ENCODE measurements at places on chromosomes 12 and 14. TPM values are rescaled to one million over a fixed set of nuclear protein-coding genes. Genes with fewer than 3 reads are reported as not detected.
A peak's percentile ranks its signal among the peaks of the same experiment; 100 is the strongest.

- no peaks in the 10 kb centered on the region for H3K27me3 ChIP-seq
- peaks cover 34% of the 10 kb centered on the region for H3K36me3 ChIP-seq
- H3K4me3 ChIP-seq = no peak overlapping the region
- no peak for DNase-seq
Observed at GRCh38 chr12:19338405-19338804, 100.9 kb upstream of the AEBP2 start.

- peaks cover 12% of the 10 kb centered on the region for H3K27me3 ChIP-seq
- H3K36me3 ChIP-seq = no peaks in the 10 kb centered on the region
- no peak overlapping the region for H3K4me3 ChIP-seq
- H3K27ac ChIP-seq = no peak overlapping the region
- no peaks in the 10 kb centered on the region for H3K4me1 ChIP-seq
Observed at GRCh38 chr12:21939435-21939834, 1.8 kb downstream of the ABCC9 start.

GRCh38 chr14:100891051-100891450 is 12.5 kb downstream of the RTL1 start:
- H3K4me1 ChIP-seq = peaks cover 4% of the 10 kb centered on the region
- DNase-seq = peak; percentile 15
- no peaks in the 10 kb centered on the region for H3K36me3 ChIP-seq
- no peak overlapping the region for H3K27ac ChIP-seq
- H3K27me3 ChIP-seq = no peaks in the 10 kb centered on the region

GRCh38 chr14:70004791-70005190 is 125.6 kb downstream of the SMOC1 start:
- DNase-seq = no peak
- H3K4me3 ChIP-seq = no peak overlapping the region
- no peaks in the 10 kb centered on the region for H3K36me3 ChIP-seq
- H3K27me3 ChIP-seq = no peaks in the 10 kb centered on the region
- no peak overlapping the region for H3K27ac ChIP-seq
- H3K4me1 ChIP-seq = peaks cover 2% of the 10 kb centered on the region

The KRT82 gene
- total RNA-seq = not detected

The POLE gene
- 131 TPM for total RNA-seq

- no peak overlapping the region for H3K27ac ChIP-seq
- no peak for DNase-seq
- no peak overlapping the region for H3K4me3 ChIP-seq
- H3K36me3 ChIP-seq = no peaks in the 10 kb centered on the region
- H3K4me1 ChIP-seq = no peaks in the 10 kb centered on the region
- no peaks in the 10 kb centered on the region for H3K27me3 ChIP-seq
Observed at GRCh38 chr12:76947304-76947703, 68.5 kb upstream of the CSRP2 start.

The SDR9C7 gene
- total RNA-seq = not detected

The TSPAN11 gene
- total RNA-seq = 4.4 TPM

- no peak overlapping the region for H3K4me3 ChIP-seq
- no peaks in the 10 kb centered on the region for H3K36me3 ChIP-seq
- H3K4me1 ChIP-seq = no peaks in the 10 kb centered on the region
- no peak overlapping the region for H3K27ac ChIP-seq
Observed at GRCh38 chr12:5689773-5690172, 255.3 kb downstream of the ANO2 start.

DNA sequence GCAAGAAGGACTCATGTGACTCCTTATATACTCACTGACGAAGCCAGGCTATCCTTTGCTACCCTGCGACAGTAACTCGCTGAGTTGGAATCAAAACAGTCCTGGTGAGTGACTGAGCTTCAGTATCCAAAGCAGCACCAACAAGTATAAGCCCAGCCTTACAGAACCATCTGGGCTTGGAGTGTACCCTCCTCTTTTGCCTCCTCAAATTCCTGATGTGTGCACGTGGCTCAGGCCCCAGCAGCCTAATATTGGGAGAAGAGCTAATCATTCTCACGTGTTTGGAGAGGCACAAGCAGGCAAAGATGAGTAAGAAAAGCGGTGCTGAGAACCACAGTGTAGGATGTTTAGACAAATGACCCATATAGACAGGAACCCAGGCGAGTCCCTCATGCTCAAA is 34.4 kb downstream of the PPTC7 start:
- no peaks in the 10 kb centered on the region for H3K27me3 ChIP-seq
- H3K27ac ChIP-seq = no peak overlapping the region
- peaks cover 26% of the 10 kb centered on the region for H3K36me3 ChIP-seq
- H3K4me1 ChIP-seq = no peaks in the 10 kb centered on the region

GRCh38 chr12:123896767-123897166 is 75.9 kb downstream of the CCDC92 start:
- H3K27ac ChIP-seq = no peak overlapping the region
- H3K36me3 ChIP-seq = no peaks in the 10 kb centered on the region
- H3K4me3 ChIP-seq = no peak overlapping the region
- H3K27me3 ChIP-seq = no peaks in the 10 kb centered on the region

GRCh38 chr12:59736359-59736758 is 140.5 kb downstream of the SLC16A7 start:
- no peaks in the 10 kb centered on the region for H3K27me3 ChIP-seq
- DNase-seq = no peak
- H3K36me3 ChIP-seq = no peaks in the 10 kb centered on the region
- H3K4me3 ChIP-seq = no peak overlapping the region

The FLRT2 gene
- 2.8 TPM for total RNA-seq

- DNase-seq = no peak
- H3K4me1 ChIP-seq = peaks cover 5% of the 10 kb centered on the region
- peaks cover 2% of the 10 kb centered on the region for H3K36me3 ChIP-seq
- H3K4me3 ChIP-seq = no peak overlapping the region
Observed at GRCh38 chr12:53754188-53754585, 2.4 kb upstream of the CISTR start.

The SYCP3 gene
- 0.31 TPM for total RNA-seq

- no peak for DNase-seq
- H3K4me3 ChIP-seq = no peak overlapping the region
- no peak overlapping the region for H3K27ac ChIP-seq
- H3K4me1 ChIP-seq = peaks cover 4% of the 10 kb centered on the region
- H3K36me3 ChIP-seq = peaks cover 10% of the 10 kb centered on the region
Observed at GRCh38 chr14:71489742-71490141, 442.5 kb upstream of the RGS6 start.

The GPRC5D gene
- total RNA-seq = not detected

The NYNRIN gene
- 18.1 TPM for total RNA-seq

DNA sequence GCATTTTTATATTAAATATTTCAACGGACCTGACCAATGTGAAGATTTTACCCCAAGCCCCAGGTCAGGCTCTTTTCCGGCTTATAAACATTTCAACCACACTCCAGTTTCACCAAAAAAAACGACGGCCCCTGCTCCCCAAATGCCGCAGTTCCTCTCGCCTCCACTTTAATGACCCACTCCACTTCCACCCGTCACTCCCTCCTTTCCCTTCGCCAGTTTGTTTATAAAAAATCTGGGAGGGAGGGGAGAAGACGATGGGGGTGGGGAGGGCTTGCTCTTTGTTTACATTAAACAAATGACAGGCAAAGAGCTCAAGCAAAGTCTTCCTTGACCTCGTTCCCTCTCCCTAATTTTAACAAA is 5.4 kb downstream of the SIX6 start:
- peaks cover 56% of the 10 kb centered on the region for H3K27me3 ChIP-seq
- no peak overlapping the region for H3K27ac ChIP-seq
- peaks cover 4% of the 10 kb centered on the region for H3K4me1 ChIP-seq
